ENCODE measurements at places on chromosomes 16 and 17.

DNA sequence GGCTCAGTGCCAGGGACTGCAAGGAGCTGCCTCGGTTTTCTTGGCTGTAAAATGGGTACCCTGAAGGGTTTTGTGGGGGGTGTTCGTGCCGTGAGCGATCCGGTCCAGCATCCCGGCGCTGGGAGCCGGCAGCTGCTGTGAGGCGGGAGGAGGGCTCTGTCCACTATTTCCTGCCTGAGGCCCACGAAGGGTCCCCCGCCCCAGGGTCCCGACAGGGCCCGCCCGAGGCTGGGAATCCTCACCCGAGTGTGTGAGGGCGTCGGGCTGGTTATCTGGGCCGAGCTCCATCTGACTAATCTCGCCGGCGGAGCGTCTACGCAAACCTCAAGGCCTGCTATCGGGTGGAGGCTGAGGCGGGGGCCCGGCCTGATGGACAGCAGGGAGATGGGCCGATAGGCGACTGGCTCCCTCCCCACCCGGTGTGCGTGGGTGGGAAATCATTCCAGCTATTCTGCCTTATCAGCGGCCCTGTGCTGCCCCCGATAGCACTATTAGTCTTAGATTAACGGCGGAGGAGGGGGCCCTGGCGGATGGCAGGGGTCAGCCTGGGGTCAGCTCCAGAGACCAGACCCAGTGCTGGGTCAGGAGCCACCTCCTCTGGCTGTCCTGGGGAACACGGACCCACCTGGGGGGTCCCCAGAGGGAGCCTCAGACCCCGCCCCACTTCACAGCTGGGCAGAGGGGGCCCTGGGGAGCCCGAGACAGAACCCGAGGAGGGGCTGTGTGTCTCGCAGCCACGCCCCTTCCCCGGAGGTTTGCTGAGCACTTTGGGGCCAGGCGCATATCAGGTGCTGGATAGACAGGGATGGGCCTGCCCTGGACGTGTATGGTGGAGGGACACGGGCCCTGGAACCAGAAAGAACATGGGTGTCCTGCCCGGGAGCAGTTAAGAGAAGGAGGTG is 44.7 kb downstream of the ZFPM1 start:
- DNase-seq: peak; percentile 98

- peak; percentile 13 for DNase-seq
Observed at GRCh38 chr16:75322740-75323139, 71.3 kb upstream of the BCAR1 start.

- DNase-seq: no peak
Observed at GRCh38 chr17:32628271-32629044, 141.7 kb downstream of the CDK5R1 start.

- no peak for DNase-seq
Observed at GRCh38 chr17:67290711-67291291, 45.8 kb upstream of the HELZ start.

DNA sequence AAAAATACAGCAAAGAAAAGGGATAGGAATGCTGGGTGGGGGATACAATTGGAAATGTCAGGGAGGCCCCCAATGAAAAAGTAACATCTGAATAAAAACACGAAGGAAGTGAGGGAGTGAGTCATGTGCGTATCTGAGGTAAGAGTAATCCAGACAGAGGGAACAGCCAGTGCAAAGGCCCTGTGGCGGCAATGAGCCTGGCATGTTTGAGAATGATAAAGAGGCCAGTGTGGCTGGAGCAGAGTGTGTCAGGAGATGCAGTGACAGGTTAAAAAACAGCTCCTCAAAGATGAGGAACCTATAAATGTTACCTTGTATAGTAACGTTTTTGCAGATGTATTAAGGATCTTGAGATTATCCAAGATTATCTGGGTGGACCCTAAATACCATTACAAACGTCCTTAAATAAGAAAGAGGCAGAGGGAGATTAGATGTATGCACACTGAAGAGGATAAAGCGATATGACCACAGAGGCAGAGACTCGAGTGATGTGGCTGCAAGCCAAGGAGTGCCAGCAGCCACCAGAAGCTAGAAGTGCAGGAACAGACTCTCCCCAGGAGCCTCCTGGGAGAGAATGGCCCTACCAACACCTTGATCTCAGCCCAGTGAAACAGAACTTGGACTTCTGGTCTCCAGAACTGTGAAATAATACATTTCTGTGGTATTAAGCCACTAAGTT is 17.8 kb upstream of the SLC35B1 start:
- no peak for DNase-seq

DNA sequence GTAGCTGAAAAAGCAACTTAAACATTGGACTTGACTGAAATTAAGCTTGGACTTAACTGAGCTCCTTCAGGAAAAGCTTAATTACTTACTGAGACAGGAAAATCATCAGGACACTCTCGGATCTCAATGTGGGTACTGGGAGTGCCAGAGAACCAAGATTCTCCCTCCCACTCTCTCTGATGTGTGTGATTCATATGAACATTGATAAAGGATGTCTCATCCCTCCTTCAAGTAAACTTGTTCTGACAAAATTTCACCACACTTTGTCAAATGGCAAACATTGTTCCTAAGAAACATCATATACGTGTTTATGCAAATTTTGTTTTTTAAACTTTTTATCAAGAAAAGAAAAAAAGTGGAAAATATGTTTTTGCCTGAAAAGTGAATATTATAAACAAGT is 4.1 kb upstream of the SLFN5 start:
- DNase-seq: peak; percentile 77
